ENCODE measurements at places on chromosomes 2 and 18.

DNA sequence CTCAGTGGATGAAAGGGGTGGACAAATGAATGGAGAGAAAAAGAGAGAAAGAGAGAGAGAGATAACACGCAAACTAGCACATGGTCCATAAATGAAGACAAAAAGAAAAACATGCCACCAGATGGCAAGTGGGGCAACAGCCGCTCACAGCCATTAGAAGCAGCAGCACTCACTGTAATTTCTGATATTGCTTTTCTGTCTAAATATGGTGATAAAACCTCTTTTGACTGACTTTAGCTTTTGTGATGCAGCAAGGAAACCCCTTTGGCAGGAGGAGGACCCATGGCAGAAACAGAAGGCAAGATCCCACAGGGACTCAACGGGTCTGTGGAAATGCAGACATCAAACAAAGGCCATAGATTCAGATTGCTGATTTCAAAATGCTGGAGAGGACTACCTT lies 88.0 kb upstream of the CDH20 start:
- DNase-seq = no peak

- no peak for DNase-seq
These were observed 343 bp upstream of the CD302 start for GRCh38 chr2:159798376-159798725.

GRCh38 chr18:42798606-42799170 lies 316.8 kb downstream of the RIT2 start:
- DNase-seq = no peak

GRCh38 chr2:220162320-220162719 lies 534.9 kb downstream of the SLC4A3 start:
- DNase-seq = no peak

DNA sequence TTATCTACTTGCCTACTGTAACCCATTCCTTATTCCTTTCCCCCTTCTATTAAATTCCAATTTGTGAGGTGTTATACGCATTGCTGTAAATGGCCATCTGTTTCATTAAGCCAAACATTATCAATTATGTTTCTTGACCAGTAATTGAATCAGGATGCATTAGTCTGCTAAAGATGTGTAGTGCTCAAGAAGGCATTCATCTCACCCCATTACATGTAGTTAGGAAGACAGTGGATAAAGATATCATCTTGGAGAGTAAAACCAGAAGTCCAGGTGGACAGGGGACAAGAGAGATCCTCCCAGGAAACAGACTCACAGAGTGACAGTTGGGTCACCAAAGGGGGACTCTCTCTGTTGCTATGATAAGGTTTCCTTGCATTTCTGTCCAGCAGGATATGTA lies 73.3 kb upstream of the FAM98A start:
- no peak for DNase-seq

GRCh38 chr18:42586601-42587000 lies 528.9 kb downstream of the RIT2 start:
- no peak for DNase-seq

DNA sequence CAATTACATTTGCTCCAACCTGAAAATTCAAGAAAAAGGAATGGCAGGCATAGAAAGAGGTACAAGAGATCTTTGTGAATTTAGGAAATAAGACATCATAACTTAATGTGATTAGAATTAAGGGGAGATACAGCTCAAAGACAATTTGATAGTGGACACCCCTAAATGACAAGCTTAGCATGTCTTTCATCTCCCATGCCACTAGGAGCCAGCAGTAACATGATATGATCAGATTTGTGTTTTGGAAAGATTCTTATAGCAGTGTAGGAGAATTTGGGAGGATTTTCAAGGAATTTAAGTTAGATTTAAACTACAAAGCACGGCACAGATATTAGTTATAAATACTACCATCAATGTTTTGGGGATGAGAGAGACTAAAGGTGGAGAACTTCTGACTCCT lies 340.8 kb downstream of the RDH14 start:
- no peak for DNase-seq

GRCh38 chr2:10900216-10901109 lies 11.3 kb upstream of the KCNF1 start:
- DNase-seq = no peak

DNA sequence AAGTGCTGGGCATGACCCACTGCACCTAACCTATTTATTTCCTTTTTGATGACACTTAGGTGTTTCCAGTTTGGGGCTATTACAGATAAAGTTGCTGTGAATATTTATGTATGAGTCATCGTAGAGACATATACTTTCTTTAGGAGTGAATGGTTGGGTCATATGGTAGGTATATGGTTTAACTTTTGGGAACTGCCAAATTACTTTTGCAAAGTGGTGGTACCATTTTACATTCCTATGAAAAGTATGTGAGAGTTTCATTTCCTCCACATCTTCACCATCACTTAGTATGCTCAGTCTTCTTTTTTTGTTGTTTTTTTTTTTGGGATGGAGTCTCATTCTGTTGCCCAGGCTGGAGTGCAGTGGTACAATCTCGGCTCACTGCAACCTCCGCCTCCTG lies 56.1 kb downstream of the HNRNPLL start:
- no peak for DNase-seq

DNA sequence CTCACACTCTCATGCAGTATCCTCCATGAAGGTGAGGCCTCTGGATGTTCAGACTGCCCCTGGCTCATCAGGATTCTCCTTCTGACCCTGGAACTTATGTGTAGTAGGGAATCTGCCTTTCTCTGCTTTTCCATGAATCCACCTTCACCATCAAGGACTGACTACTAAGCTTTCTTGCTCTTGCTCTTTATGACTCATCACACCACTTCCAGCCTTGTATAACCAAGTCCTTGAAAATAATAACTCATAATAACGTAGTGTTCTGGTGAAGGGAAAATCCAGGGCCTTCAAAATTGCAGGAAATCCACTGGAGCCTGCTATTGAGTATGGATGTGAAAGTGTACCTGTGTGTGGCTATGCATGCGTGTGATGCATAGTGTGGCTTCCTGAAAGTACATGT lies 11.3 kb upstream of the KCNS3 start:
- DNase-seq = no peak

GRCh38 chr2:174183076-174183475 lies 65.3 kb downstream of the OLA1 start:
- no peak for DNase-seq

DNA sequence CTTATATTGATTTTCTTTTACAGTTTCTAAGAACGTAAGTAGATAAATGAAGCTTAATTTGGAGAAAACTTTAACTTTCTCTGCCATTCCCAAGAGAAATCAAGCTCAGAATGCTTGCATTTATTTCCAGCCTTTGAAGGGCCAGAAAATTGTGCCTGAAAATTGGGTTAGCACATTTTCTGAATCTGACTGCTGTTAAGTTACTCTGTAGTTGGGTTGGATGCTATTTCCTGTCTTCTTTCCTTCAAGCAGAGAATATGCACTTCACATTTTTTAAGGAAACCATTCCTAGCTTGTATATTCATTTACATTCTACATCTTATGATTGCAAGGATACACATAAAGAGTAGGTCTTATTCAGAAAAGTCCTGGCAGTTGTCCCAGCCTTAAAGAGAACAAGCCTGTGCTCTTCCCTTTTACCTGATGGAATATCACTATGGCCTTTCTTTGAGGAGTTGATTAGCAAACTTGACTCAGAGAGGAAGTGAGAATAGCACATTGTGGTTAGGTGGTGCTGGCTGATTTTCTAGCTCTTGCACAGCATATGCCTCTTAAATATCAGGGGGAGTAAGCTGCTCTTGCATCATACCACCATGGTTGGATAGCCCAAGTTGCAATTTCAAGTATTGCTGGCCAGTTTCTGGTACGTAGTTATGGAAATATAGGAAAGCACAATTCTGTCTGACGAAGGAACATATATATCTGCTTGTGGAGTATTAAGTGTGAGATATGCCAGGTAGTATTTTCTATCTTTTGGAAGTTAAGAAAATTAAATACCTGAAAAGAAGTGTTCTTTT lies 133.7 kb downstream of the COMMD1 start:
- no peak for DNase-seq

- no peak for DNase-seq
These were observed 27.6 kb upstream of the ASAP2 start for GRCh38 chr2:9178904-9179571.

- no peak for DNase-seq
These were observed 8.2 kb upstream of the SMAD7 start for GRCh38 chr18:48958951-48959350.

GRCh38 chr18:67265464-67266245 lies 250.9 kb downstream of the DSEL start:
- DNase-seq = no peak

GRCh38 chr2:208638059-208638458 lies 231.5 kb downstream of the PTH2R start:
- no peak for DNase-seq

DNA sequence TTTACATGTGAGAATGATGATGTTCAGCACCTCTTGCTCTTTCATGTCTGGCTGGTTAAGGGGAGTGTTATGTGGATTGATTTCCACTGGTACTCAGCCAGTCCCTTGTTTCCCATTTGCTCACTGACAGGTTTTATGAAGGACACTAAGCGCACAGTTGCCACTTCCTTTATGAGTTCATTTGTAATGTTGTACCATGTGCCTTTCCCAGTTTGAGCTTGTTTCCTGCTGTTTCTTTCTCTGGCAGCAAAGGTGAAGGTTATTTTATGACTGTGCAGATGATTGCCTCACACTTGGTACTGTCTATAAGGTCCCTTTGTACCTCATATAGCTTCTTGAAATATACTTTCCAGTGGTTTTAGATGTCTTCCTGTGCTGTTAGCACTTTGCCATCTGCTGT lies 1700.5 kb upstream of the TMEFF2 start:
- DNase-seq = no peak

DNA sequence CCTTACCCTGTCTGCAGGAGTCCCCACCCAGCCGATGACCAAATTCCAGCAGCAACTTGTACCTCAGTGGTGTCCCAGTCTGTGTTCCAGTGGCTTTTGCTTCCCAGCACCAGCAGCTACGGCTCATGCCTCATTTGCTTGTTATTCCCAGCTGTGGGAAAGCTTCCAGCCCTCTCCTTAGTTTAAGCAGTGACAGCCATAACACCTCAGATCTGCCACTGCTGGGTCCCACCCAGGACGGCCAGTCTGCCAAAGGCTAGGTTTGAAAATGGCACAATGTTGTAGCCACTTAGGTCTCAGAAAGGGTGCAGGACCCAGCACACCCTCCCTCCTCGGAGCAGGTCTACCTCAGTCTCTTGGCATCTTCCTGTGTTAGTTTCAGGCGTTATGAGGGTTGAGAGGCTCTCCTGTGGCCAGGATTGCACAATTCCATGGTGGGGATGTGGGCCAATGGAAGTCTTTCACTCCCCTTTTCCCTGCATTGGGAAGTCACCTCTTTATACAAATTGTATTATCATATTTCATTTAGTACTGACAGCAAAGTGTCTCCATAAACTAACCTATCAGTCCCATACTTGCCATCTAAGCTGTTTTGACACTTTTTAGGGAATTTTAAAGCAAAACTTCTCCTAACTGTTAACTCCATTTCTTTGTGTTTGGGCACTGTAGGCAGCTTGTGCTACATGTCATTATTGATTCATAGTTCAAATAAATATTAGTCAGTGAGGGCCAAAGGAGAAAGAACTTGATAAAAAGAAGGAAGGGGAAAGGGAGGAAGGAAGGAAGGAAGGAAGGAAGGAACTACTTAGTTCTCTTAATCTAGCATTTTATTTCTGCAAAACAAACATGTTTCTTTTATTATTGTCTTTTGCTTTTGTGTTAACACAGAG lies 62.9 kb upstream of the FAM110C start:
- DNase-seq = no peak

- DNase-seq = no peak
These were observed 61.3 kb downstream of the NUP35 start for GRCh38 chr2:183185534-183185933.

GRCh38 chr2:120108749-120109148 lies 95.9 kb downstream of the EPB41L5 start:
- DNase-seq = no peak

- DNase-seq = no peak
These were observed 61.1 kb upstream of the NRXN1 start for GRCh38 chr2:51093016-51093415.

DNA sequence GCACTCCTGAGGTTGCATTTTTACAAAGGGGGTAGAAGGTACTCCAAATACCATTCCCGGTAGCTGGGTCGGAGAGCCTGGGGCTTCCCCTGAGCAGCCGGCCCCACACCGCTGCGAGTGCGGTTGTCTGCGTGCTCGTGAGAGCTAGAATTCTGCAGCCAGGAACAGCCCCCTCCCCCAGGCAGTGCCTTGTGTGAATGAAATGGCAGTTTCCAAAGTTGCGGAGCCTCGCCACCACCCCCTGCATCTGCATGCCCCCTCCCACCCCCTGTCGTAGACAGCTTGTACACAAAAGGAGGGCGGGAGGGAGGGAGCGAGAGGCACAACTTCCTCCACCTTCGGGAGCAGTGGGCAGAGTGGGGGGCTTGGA lies 1.1 kb downstream of the MYCN start:
- DNase-seq = no peak

GRCh38 chr2:69013142-69013839 lies at the start of gene ANTXR1:
Gene ANTXR1 (plus strand): TSS chr2:69013179. CDS start chr2:69013500, 321 bp downstream.
- DNase-seq = no peak

DNA sequence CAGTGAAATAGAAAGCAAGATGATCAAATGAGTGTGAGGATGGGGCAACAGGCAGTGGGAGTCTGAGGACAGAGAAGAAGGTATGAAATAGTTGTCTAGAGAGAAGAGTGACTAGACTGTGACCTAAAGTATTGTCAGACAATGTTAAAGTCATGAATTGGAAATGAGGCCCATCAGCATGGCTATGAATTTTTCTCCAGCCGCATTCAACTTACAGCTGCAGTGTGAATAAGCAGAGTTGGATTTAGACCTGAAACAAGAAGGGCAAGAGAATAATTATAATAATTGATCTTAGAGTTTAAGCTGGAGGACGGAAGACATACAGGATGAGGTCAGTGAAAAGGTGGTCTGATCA lies 4.2 kb upstream of the TSPYL6 start:
- no peak for DNase-seq

- DNase-seq = no peak
These were observed 318.2 kb upstream of the NRXN1 start for GRCh38 chr2:51350100-51350499.

- DNase-seq = no peak
These were observed 103.4 kb downstream of the DYSF start for GRCh38 chr2:71556692-71557250.

GRCh38 chr2:240817496-240818292 lies 2.3 kb downstream of the KIF1A start:
- no peak for DNase-seq

DNA sequence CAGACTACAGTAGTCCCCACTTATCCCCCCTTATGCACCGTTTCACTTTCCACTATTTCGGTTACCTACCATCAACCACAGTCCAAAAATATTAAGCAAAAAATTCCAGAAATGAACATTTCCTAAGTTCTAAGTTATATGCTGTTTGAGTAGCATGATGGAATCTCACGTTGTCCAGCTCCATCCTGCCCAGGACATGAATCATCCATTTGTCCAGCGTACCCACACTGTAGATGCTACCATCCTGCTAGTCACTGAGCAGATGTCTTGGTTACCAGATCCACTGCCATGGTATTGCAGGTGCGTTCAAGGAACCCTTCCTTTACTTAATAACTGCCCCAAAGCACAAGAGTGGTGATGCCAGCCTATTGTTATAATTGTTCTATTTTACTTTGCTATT lies 87.9 kb downstream of the ACVR1 start:
- DNase-seq = no peak
